ENCODE measurements at places on chromosomes 3 and 15.
A peak's percentile ranks its signal among the peaks of the same experiment; 100 is the strongest.

DNA sequence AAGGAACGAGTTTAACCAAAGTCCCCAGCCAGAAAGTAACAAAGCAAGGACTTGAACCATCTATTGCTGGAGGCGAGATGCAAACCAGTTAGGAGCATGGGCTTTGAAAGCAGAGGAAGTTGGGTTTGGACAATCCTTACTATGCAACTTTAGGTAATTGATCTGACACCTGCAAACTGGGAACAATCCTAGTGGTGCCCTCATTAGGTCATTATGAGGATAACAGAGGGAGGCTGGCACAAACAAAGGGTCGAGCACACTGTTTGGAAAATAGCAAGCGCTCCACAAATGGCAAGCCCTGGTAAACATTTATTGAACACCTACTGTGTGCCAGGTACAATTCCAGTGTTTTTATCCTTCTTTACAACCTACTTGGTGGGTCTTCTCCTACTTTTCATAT is 45.6 kb downstream of the WNT5A start:
- no peak for DNase-seq

GRCh38 chr3:102481050-102481449 is 46.2 kb downstream of the ZPLD1 start:
- no peak for DNase-seq

DNA sequence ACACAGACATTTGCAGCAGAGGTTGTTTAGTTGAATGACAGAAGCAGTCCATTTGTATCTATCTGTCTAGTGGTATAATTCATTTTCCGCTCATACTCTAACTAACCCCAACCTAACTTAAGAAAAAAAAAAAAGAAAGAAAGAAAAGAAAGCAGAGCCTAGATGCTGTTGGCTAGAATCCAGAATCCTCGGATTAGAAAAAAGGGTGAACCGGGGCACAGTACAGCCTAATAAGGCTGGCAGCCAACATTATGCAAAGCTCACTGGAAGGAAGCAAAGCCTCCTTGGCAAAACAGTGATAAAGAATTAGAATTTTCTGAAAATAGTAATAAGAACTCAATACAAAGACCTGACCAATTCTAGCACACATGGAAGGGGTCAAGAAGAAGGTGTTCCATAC is 640.8 kb downstream of the TUSC7 start:
- DNase-seq: no peak

DNA sequence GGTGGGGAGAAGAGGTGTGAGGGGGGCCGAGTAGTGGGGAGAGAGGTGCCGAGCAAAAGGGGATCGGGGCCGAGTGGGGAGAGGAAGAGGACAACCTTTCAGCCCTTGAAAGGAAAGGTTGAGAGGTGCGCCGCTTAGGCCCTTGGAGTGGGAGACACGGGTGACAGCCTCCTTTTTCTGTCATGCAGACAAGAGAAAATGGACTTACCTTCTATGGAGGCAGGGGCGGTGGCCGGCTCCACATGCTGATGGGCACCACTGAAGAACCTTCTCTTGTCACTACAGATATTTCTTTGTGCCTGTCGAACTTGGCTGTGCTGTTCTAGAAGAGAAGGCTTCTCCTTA is 421 bp downstream of the KLHL18 start:
- no peak for DNase-seq

- DNase-seq: no peak
These were observed 236.6 kb downstream of the FGF12 start for GRCh38 chr3:192490720-192491119.

DNA sequence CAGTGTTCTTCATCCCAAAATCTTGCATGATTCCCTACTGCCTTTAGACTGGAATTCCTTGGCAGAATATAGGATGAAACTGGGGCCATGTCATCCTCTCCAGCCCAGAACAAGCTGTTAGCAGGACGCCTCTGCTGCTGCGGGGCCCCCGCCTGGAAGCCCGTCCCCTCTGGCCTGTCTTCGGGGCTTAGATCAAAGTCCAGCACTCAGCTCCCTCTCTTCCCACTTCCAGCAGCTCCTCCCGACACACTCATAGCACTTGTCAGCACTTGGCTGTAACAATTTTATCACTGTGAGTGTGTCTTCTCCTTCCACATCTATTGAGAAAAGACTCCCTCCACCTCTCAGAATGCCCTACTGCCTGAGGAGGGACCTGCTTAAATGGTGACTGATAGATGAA is 112.0 kb upstream of the HACD2 start:
- DNase-seq: no peak

GRCh38 chr3:169615833-169616232 is 47.7 kb downstream of the MECOM start:
- DNase-seq: no peak

DNA sequence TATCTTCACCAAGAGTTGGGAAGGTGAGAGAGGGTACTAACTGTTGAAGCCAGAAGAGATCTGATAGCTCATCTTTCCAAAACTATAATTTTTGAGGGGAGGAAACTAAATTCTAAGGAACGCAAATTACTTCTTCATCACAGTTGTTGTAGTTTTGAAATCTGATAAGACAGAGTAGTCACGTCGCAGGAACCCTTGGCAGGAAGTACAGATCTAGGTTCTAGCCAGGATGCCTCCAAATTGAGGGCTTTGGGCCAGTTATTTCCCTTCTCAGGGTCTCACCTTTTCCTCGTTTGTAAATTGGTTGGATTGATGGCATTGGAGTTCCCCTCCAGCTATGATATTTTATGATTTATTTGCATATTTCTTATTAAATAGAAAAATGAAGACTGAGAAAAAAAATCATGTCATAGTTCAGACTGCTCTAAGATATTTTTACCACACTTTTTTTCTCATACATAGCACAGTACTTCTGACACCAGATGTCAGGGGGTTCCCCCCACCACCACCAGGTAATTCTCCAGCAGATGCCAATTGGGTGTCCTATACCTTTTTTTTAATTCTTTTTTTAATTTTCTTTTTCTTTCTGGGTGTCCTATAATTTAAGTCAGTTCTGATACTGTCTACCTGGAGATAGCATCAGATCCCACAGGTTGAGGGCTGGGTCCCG is 32.3 kb upstream of the APH1B start:
- DNase-seq: no peak

- DNase-seq: no peak
These were observed 31.3 kb downstream of the RPN1 start for GRCh38 chr3:128619146-128619890.

- no peak for DNase-seq
These were observed 48.8 kb downstream of the TIPARP start for GRCh38 chr3:156723182-156723619.

GRCh38 chr3:171446801-171447578 is 13.2 kb downstream of the TNIK start:
- peak; percentile 84 for DNase-seq

DNA sequence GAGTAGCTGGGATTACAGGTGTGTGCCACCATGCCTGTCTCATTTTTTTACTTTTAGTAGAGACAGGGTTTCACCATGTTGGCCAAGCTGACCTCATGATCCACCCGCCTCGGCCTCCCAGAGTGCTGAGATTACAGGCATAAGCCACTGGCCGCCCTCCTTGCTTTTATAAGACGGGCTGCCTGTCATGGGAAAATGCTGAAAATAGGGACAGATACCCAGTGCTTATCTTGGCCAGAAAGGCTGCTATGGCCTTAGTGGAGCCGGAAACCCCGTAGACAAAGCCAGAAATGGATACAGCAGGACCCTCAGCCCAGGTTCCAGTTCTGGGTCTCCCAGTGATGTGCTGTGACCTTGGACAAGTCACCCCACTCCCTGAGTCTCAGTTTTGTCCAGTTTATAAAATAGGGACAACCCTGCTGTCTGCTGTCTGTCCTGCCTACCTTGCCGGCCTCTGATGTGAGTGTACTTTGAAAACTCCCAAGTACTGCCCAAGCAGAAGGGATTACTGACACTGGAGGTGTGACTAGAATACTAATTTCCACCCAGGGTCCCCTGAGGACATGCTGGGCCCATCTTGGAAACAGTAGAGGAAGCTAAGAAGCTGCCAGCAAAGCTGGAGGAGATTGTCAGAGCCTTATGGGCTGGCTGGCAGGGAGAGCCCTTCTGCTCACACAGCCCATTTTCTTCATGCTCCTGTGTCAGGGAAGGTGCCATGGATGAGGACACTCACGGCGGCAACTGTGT is 59.6 kb downstream of the BDH1 start:
- DNase-seq: no peak

DNA sequence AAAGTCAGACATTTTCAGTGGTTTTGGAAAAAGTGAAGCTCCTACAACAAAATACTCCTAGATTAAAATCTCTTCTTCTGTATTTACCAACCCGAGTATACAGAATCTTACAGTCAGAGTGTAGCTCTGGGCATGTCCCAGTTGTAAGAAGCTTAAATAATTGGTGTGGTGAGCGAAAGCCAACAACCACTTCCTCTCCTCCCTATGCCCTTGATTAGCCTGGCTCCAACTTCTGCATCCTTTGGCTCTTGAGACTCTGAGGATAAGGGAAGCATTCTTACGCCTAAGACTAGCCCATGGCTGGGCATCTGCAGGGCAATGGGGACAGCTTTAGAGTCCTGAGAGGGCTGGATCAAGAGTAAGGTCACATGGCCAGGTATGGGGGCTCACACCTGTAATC is 25.5 kb downstream of the RFT1 start:
- no peak for DNase-seq

GRCh38 chr3:188491276-188491687 is 337.3 kb downstream of the LPP start:
- DNase-seq: no peak

- DNase-seq: no peak
These were observed 69.3 kb downstream of the LRRC28 start for GRCh38 chr15:99320374-99321215.

DNA sequence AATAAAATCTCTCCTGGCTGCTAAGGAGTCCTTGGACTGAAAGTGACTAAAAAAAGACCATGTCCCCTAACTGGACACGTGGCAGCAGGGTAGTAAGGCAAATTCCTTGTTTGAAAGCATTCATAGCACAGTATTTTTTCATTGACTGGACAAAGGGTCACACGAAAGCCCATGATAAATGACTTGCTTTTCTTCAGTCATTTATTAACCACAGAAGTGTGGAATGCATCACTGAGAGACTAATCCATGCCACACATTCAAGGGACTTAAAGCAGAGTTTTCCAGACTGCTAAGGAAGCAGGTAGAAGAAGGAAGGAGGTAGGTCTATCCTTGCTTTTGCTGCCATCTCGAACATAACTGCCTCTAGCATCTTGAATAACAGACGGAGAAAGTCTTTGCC is 31.2 kb downstream of the CASR start:
- no peak for DNase-seq

- DNase-seq: no peak
These were observed 2.9 kb downstream of the CCRL2 start for GRCh38 chr3:46409739-46410489.

- DNase-seq: peak; percentile 31
These were observed 4.4 kb downstream of the ITIH3 start for GRCh38 chr3:52798978-52799476.

DNA sequence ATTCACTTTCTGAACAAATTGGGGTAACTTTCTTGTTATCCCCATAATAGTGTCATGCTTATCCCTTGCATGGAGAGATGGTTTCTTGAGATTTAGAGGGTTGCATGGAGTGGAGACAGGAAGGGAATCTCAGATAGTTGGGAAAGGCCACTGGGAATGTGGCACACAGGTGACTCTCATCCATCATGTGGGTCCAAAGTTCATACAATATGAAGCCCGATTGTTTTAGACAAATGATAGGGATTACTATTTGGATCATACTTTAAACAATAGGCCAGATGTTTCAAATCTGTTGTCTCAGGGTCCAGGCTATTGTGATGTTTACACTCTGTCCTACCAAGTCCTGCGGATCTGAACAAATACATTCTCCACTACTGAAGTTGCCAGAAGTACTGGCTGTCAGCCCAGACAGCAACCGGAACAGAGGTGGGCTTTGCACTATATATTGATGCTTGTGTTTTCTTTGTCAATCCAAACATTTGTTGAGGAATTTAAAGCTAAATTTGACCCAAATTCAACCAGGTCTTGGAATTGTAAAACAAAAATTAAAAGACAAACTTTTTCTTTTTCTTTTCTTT is 39.2 kb upstream of the NMNAT3 start:
- no peak for DNase-seq

GRCh38 chr3:101171681-101172191 is 148.6 kb downstream of the IMPG2 start:
- DNase-seq: no peak

- peak; percentile 48 for DNase-seq
These were observed at the start of gene CCDC9B for GRCh38 chr15:40340740-40341400. Gene CCDC9B (minus strand): TSS chr15:40340939. CDS start chr15:40340819, 120 bp downstream.

DNA sequence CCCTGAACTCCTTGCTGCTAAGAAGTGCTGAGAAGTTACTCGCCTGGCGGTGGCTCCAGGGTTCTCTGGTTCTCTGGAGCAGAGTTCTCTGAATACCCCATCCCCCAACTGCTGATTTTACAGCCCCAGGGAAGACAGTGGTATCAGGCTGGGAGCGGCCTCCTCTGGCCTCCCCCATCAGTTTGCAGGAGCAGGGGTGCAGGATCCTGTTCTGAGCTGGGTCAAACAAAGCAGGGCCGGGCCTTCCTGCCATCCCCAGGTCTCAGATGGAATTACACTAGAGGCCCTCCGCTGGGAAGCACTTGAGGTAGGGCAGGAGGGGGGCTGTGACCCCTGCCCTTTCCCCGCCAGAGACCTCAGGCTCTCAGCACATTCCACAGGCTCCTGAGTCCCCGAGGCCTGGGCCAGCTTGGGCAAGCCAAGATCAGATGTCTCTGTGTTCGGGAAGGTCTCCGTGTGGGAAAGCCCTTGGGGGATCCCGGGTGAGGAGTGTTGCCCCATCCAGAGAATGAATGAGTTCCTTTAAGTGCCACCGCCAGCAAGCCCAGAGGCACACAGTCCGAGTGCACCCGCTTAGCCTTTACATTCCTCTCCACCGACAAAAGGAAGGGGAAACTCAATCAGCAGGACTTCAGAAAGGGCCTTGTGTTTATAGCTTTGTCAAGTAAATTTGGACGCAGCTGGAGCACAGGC is 149.9 kb downstream of the LRRK1 start:
- DNase-seq: no peak

GRCh38 chr3:197706658-197707057 is 30.0 kb downstream of the RUBCN start:
- no peak for DNase-seq

GRCh38 chr3:78186404-78186803 is 1146.5 kb downstream of the ROBO2 start:
- no peak for DNase-seq

DNA sequence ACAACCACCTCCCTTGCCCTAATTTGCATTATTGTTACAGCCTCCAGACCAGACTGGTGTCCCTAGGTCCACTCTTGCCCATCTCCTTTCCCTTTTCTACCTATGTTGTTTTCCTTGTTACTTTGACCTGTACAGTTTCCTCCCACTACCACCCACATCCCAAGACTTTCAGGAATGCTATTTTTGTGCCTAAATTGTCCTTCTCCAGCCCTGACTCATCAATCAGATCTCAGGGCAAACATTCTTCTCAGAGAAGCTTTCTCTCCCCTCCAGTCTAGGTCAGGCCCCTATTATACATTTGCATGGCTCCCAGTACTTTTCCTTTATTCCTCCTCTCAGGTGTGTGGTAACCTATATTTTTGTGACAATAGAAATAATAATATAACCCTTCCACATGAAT is 241.5 kb downstream of the IGSF11 start:
- no peak for DNase-seq

- no peak for DNase-seq
These were observed 91.4 kb upstream of the LRIG1 start for GRCh38 chr3:66592016-66592761.
